ENCODE measurements at places on chromosomes 2 and 18. TPM values are rescaled to one million over a fixed set of nuclear protein-coding genes. Genes with fewer than 3 reads are reported as not detected.

Gene IL36B
- total RNA-seq: not detected

Gene CYP27A1
- 2.9 TPM for total RNA-seq

Gene CFAP65
- total RNA-seq: not detected

Gene FAM237A
- not detected for total RNA-seq

Gene MSTN
- not detected for total RNA-seq

Gene ABCG8
- not detected for total RNA-seq

Gene PRKD3
- 58.5 TPM for total RNA-seq

Gene UGP2
- 131 TPM for total RNA-seq

Gene TGFA
- not detected for total RNA-seq

Gene DYSF
- 6.3 TPM for total RNA-seq

Gene UGT1A4
- total RNA-seq: not detected

Gene COL6A3
- 1,547 TPM for total RNA-seq

Gene PSD4
- 0.16 TPM for total RNA-seq

Gene TUBA4A
- 39.2 TPM for total RNA-seq

Gene BBS5
- total RNA-seq: 5.0 TPM

Gene SCYGR4
- not detected for total RNA-seq

Gene FBXO15
- not detected for total RNA-seq

Gene CIB4
- not detected for total RNA-seq

Gene CNGA3
- not detected for total RNA-seq

Gene SATB2
- total RNA-seq: 1.3 TPM

Gene MOGAT1
- total RNA-seq: not detected

Gene AFF3
- total RNA-seq: 0.32 TPM

Gene POTEI
- total RNA-seq: not detected

Gene GALNT5
- 4.2 TPM for total RNA-seq

Gene USP34
- total RNA-seq: 45.7 TPM

Gene CCDC148
- 0.16 TPM for total RNA-seq

Gene LONRF2
- total RNA-seq: not detected

Gene GNAL
- total RNA-seq: 0.72 TPM

Gene RFX8
- 1.8 TPM for total RNA-seq

Gene CCDC141
- not detected for total RNA-seq

Gene COLEC11
- 25.6 TPM for total RNA-seq

Gene NEU4
- not detected for total RNA-seq

Gene CRYGC
- total RNA-seq: not detected

Gene RNASEH1
- total RNA-seq: 28.2 TPM

Gene DGKD
- total RNA-seq: 11.5 TPM

Gene SLC16A14
- total RNA-seq: 0.49 TPM

Gene GULP1
- total RNA-seq: 7.9 TPM
